AG10803 (cell line): ENCODE measurements at places on chromosomes 7 and 10.

DNA sequence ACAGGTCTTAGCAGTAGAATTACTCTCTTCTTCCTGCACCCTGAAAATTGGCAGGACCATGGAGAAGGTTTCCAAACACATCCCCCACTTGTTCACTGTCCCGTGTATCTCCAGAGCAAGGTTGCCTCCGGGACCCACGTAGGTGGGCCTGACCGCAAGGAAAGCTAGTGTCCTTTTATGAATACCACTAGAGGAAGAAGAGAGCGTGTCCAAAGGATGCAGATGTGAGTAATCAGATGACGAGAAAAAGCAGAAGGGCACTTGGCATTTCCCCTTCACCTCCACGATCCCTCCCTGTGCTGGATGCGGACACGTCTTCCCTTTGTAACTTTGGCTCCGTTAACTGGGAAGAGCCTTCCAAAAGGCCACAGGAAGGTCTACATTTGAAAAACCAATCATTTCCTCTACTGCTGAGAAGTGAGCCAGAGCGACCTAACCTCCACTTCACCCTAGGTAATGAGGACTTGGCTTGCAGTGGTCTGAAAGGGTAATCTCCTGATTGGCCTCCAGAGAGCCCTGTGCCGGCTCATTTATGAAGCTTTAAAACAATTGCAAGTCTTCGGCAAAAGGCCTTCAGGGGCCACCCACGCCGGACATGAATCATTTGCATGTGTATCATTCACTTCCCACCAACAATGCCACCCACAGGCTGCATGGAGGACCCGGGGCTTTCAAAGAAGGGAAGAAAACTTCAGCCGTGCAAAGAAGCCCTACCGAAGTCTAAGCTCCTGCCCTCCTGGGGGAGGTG, 55.4 kb downstream of the LYZL1 start:
- peak; percentile 13 for DNase-seq

DNA sequence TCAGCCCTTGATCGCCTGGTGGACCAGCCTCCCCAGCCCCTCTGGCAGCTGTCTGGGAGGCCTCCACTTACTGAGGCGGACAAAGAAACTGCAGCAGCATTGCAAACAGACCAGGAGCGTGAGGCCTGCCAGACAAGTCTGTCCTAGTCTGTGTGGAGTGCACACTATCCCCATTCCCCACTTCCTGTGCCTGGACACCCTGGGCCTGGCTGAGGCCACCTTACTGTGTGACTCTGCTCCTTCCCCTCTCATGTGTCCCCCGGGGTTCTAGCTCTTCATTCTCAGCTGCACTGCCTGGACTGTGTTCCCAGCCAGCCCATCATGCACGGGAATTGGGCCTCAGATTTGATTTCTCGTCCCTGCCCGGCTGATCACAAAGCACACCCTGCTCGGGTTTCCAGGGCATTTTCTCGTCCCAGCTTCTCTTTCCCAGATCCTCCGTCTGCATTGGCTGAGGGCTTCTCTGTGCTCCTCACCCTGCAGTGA, 16.7 kb upstream of the C10orf90 start:
- no peak for DNase-seq

DNA sequence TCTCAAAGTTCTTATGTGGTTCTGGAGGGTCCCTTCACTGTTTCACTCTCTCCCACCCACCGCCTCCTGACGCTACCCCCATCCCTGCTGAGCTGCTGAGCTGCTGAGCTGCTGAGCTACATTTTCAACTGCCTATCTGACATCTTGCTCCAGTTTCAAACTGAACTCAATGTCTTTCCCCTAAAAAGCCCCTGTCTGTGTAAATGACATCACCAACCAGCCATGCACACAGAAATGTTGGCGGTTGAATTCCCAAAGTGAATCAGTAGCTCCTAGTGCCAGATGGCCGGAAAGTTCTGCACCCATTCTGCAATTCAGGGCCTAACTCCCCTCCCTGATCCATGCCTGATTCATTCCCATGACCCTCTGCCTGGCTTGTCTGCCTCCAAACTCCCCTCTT, 71.2 kb downstream of the WNT2 start:
- DNase-seq: peak; percentile 94

- DNase-seq: no peak
Measured at GRCh38 chr7:37924491-37925041, 4.1 kb downstream of the EPDR1 start.

GRCh38 chr7:55108401-55108800, 89.6 kb downstream of the EGFR start:
- peak; percentile 36 for DNase-seq

DNA sequence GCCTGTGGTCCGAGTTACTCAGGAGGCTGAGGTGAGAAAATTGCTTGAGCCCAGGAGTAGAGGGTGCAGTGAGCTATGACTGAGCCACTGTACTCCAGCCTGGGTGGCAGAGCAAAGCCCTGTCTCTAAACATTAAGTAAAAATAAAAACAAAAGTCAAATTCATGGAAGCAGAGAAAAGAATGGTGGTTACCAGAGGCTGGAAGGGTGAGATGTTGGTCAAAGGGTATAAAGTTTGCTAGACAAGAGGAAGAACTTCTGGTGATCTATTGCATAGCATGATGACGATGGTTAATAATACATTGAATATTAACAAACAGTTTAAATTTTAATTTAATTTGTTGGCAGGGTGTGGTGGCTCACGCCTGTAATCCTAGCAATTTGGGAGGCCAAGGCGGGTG, 68.1 kb downstream of the CRPPA start:
- no peak for DNase-seq

DNA sequence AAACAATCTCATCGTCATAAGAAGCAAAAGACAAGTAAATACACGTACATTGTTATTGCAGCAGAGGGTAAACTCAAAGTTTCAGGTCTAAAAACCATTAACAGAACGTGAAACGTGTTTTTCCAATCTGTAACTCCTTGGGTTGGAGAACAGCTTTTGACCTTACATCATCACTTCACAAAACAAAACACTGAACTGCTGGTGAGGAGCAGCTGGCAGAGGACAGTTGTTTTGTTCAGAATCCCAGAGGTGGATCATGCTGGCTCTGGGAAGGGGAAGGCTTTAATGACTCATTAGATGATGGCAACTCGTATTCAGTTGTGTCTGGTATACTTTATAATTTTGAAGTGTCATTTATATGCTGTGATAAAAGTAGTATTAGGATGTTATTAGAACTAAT, 923.0 kb upstream of the CELF2 start:
- DNase-seq: no peak
